ENCODE measurements at places on chromosomes 4 and X. TPM values are rescaled to one million over a fixed set of nuclear protein-coding genes. Genes with fewer than 3 reads are reported as not detected.

FOXR2 gene
- not detected for total RNA-seq

TRO gene
- total RNA-seq: 4.2 TPM

H2BW2 gene
- not detected for total RNA-seq

TKTL2 gene
- not detected for total RNA-seq

EDA gene
- total RNA-seq: 2.2 TPM

CTAG2 gene
- not detected for total RNA-seq

INTS6L gene
- 7.2 TPM for total RNA-seq

RBMXL3 gene
- total RNA-seq: not detected

TRPC5OS gene
- total RNA-seq: not detected

ARX gene
- not detected for total RNA-seq

CHRDL1 gene
- 31.2 TPM for total RNA-seq

RBM46 gene
- total RNA-seq: not detected

TMEM150C gene
- 4.3 TPM for total RNA-seq

TMEM47 gene
- total RNA-seq: 23.5 TPM

CSAG3 gene
- total RNA-seq: not detected

TMEM154 gene
- total RNA-seq: 21.9 TPM

CPZ gene
- 18.4 TPM for total RNA-seq

RRH gene
- 0.23 TPM for total RNA-seq

SYTL5 gene
- 0.65 TPM for total RNA-seq

CHIC1 gene
- total RNA-seq: 9.0 TPM
